ENCODE measurements at places on chromosomes 11 and 22.

- no peak for DNase-seq
Measured at GRCh38 chr11:116240710-116241109, 532.1 kb downstream of the BUD13 start.

DNA sequence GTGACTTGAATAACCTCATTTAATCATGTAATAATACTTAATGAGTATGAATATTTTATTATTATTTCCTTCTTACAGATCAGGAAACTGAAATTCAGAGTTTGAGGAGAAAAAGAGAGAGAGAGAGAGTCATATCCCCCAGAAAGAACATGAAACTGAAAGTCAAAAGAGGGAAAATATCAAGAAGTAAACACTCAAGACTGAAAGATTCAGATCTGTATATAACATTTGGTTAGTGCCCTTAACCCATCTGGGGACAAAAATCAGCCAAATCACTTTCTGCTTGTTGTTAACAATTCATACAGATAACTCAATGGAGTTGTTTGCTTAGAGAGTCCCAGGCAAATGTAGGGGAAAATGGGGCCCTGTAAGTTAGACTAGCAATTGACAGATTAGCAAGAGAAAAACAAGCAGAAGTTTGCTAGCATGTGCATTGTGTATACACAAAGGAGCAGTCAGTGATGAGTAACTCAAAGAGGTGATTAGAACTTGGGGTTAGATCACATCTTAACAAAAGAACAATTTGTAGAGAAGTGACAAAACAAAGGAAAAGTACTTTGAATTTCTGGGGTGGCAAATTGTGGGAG lies 25.9 kb upstream of the MMP13 start:
- no peak for DNase-seq

DNA sequence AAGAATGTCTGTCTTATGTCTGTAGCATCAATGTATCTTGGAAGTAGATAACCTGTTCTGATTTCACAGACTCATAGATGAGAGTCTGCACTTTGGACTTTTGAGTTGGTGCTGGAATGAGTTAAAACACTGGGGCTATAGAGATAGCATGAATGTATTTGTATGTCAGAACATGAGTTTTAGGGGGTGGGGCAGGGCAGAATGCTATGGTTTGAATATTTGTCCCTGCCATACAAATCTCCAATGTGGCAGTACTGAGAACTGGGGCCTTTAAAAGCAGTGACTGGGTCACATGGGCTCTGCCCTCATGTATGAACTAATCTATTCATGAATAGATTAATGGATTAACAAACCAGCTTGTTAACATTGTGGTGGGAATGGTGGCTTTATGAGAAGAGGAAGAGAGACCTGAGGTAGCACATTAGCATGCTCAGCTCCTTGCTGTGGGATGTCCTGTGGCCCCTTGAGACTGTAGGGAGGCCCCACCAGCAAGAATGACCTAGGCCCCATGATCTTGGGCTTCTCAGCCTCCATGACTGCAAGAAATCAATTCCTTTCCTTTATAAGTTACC lies 15.5 kb upstream of the OR52K1 start:
- DNase-seq = no peak

DNA sequence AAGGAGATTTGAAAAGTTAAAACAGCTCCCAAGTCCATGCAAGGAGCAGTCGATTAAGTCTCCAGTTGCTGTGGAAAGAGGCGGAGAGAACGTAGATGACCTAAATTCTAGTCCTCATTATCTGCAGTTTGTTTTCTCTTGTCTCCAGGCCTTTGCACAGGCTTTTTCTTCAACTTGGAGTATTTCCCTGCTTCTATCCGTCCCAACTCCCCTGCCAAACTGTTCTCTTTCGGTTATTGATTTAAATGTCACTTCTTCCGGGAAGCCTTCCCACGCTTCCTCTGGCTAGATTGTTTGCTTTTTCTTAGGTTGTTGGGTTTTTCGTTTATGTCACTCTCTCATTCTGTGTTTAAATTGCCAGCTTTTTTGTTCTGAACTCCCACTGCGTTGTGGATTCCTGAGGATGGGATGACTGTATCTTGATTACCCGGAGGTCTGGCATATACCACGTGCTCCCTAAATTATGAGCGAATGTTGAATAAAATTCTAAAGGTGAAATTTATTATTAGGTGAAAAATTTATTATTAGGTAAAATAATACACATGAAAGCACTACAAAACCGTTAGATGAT lies 463 bp downstream of the TMEM126B start:
- no peak for DNase-seq

DNA sequence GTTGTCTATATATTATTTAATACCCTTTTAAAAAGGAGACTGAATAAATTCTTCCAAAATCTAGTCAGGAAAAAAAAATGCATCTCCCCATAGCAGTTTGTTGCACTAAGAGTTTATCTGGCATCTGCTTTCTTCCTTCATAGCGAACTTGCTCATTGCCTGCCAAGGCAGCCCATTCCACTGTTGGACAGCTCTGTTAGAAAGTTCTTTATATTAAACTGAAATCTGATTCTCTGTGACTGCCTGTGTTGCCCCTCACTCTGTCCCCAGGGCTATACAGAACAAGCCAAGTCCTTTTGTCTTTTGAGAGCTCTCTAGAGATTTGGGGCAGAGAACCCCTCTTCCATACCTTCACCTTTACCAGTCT lies 3.3 kb upstream of the CHRDL2 start:
- DNase-seq = no peak

DNA sequence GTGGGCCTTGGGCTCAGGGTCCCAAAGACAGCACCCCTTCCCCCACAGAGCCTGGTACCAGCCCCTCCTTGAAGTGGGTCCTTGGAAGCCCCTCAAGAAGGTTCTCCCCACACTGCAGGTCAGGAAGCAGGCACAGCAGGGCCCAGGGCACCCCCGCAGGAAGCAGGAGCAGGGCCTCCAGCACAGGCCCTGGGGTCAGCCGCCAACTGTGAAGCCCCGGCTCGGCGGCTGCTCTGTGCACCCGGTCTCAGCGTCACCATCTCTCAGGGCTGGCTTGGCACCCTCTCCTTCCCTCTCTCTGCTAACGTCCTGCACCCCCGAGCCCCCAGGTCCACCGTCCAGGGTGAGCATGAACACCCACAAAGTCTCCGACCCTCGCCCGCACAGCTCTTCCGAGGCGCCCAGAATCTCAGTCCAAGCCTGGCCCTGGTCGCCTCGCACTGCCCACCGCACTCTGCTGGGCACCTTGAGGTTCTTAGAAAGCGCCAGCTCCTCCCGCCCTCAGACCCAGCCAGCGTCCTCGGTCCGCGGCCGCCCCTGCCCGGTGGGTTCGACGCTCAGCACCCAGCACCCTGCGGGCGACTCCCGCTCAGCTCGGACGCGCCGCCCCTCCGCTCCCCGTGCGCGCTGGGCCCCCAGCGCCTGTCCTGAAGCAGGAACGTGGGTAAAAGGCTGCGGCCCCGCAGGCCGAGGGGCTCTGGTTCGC lies 1.4 kb upstream of the SIGIRR start:
- no peak for DNase-seq

GRCh38 chr11:47132490-47132889 lies 44.2 kb downstream of the ARFGAP2 start:
- no peak for DNase-seq

DNA sequence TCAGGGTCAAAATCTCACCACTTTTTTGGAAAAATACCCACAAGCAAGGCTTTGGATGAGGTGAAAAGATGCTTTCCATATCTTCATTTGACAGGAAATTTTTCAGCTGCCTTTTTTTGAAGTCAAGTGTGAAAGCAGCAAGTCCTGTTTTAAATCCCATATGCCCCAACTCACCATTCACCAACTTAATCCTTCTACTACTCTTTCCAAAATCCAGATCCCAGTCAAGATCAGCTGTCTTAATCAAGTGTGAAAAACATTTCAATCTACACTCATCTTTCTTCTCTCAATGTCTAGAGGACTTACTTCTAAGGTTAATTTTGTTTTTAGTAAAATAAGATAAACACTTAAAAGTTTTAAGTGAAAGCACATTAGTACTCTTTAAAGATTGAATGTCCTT lies 128.4 kb upstream of the CEP126 start:
- no peak for DNase-seq

DNA sequence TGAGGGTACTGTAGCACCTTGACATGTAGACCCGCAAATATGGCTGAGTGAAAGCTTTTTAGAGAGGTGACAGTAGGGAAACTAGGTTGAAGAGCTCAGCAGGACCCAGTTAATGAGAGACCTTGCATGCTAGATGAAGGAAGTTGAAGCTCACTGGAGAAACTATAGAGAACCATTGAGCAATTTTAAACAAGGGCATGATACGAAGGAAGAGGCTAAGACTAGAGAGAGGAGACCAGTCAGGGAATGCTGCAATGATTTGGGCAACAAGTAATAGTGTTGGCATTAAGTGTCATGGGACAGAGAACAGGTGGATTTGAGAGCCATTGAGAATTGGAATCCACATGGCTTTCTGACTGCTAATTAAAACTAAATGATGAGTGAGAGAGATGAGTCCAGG lies 4.1 kb downstream of the OLFML1 start:
- no peak for DNase-seq

GRCh38 chr11:111718436-111718835 lies 47.8 kb downstream of the PPP2R1B start:
- no peak for DNase-seq

DNA sequence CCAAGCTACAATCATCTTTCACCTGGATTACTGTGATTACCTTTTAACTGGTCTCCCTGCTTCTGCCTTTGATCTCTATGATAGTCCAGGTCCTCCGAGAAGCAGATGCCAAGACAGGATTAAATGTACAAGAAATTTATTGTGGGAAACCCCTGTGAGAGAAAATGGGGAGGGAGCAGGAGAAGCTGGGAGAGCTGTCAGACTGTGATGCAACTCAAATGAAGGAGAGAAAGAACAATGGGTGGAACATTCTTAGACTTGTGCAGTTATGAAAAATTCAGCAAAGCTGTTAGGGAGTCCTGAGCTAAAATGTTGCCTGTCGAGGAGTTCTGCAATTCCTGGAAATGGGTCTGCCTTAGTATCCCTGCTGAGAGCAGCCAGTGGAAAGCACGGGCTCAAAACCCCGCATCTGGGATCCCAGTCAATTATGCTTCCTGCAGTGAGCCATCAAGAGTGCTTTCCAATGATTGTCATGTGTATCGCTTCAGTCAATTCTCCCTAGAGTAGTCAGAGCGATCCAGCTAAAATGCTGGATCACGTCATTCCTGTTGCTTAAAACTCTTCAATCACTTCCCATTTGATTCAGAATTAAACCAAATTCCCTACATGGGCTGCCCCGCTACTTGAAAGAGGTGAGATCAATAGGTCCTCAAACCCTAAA lies 16.5 kb upstream of the CSTF3 start:
- DNase-seq = no peak

DNA sequence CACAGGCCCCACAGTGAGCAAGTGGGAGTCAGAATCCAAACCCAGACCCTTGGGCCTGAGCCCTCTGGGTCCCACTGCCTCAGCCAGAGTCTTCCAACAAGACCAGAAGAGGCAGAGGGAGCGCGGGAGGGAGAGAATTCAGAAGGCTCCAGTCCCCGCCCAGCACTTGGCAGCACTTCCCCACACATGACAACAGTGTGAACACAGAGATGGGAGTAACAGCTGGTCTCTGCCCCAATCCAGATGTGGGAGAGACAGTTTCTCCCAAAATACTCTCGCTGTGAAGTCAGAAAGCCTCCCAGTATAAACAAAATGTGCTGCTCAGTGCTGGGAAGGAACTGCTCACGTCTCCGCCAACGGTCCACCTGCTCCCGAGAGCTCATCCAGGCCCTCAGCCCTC lies 219.9 kb downstream of the MN1 start:
- no peak for DNase-seq

GRCh38 chr22:45334528-45334927 lies 24.8 kb downstream of the FAM118A start:
- no peak for DNase-seq

- DNase-seq = no peak
Measured at GRCh38 chr11:125165111-125165842, 726 bp downstream of the PKNOX2 start.

- DNase-seq = no peak
Measured at GRCh38 chr11:2359557-2359956, 17.6 kb upstream of the CD81 start.

DNA sequence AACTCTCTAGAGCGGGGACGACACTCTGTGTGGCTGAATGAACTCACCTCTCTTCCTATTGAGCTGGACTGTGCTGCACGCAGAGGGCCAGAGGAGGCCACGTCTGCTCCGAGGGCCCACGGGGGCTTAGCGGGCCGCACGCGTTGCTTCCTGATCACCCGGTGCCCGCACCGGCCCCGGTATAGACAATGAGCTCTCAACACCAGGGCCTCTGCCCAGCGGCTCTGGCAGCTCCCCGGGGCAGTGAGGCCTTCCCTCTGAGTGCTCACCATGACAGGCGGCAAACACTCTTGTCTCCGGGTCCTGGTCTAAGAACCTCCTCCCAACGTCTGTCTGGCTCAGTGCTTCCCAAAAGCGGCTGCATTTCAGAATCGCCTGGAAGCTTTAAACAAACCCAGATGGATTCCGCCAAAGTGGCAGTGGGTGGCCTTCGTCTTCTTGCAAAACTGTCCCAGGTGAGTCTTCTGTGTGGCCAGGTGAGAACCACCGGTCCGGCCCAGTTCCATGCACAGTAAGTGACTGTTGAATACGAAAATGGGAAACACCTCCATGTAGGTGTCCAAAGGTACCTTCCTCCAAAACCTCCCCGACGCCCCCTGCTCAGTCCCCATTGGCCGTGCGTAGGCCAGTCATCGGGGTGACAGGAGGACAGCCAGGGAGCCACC lies 47.8 kb upstream of the CCND1 start:
- DNase-seq = no peak

DNA sequence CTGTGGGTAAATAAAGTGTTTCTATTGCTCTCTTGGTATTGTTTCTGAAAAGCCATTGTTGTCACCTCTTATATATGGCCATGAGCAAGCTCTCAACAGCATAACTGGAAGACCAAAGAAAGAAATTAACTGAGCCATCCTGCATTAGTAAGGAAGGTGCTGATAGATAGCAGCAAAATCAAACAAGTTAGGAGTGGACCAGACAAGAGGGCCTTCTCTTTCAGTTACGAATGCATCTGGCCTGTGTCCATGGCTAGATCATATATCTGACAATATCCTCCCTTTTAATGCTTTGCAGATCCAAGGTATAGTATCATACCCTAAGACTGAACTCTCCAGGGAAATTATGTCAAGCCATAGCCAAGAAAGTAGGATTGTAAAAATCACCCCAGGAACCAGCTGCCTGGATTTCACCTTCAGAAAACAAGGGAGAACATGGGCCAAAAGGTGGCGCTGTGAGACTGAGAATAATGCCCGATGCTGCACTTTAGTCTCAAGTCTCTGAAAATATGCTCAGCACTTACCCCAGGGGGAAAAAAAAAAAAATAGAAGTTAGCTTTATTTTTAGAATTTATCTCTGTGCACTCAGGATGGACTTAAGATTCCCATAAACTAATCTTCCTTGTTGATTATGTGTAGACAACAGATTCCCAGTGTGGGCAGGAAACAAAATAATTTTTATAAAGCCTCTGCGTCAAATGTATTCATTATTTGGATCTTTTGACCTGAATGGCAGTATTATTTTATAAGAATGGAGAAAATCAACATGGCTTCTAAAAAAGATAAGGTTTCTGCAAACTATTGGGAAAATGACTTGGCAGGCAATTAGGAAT lies 415.1 kb downstream of the ETS1 start:
- peak; percentile 65 for DNase-seq

- DNase-seq = no peak
Measured at GRCh38 chr22:28141614-28142013, 222.6 kb upstream of the PITPNB start.

- DNase-seq = no peak
Measured at GRCh38 chr11:59756558-59756840, 1.3 kb downstream of the STX3 start.

- no peak for DNase-seq
Measured at GRCh38 chr11:22510010-22510409, 115.6 kb downstream of the FANCF start.
